ENCODE measurements at places on chromosomes 13 and 19. TPM values are rescaled to one million over a fixed set of nuclear protein-coding genes. Genes with fewer than 3 reads are reported as not detected.

The PLK5 gene
- total RNA-seq, result not detected

The PLEKHF1 gene
- 34.1 TPM for total RNA-seq

The GNG7 gene
- 2.6 TPM for total RNA-seq

The KCNK6 gene
- 3.3 TPM for total RNA-seq

The ZNF563 gene
- 2.5 TPM for total RNA-seq

The VSIG10L gene
- not detected for total RNA-seq

The NPAS1 gene
- 1.1 TPM for total RNA-seq

The FCAR gene
- 0.43 TPM for total RNA-seq

The SLAIN1 gene
- 36.4 TPM for total RNA-seq

The VSTM2B gene
- not detected for total RNA-seq

The CCDC70 gene
- total RNA-seq, result not detected

The ADGRE3 gene
- not detected for total RNA-seq

The CPB2 gene
- total RNA-seq, result not detected

The PROZ gene
- not detected for total RNA-seq

The ZNF415 gene
- total RNA-seq, result 1.1 TPM

The CD177 gene
- total RNA-seq, result not detected

The KIR2DL4 gene
- total RNA-seq, result not detected

The WDR83 gene
- 7.4 TPM for total RNA-seq

The PTGIR gene
- total RNA-seq, result not detected

The ZNF208 gene
- total RNA-seq, result 0.61 TPM

The LIN7B gene
- total RNA-seq, result 2.7 TPM

The DACH1 gene
- not detected for total RNA-seq

The SIGLEC14 gene
- not detected for total RNA-seq

The KRTDAP gene
- not detected for total RNA-seq

The ZSCAN1 gene
- total RNA-seq, result not detected

The ATP7B gene
- total RNA-seq, result 0.41 TPM

The SHANK1 gene
- total RNA-seq, result 1.2 TPM

The FBXO27 gene
- not detected for total RNA-seq

The PPM1N gene
- 8.0 TPM for total RNA-seq

The ZNF324B gene
- total RNA-seq, result 6.5 TPM

The DPF1 gene
- not detected for total RNA-seq

The MRPL4 gene
- 46.0 TPM for total RNA-seq

All from CD8-positive, alpha-beta T cell (primary cell).